ENCODE measurements at places on chromosomes 3 and 15.

DNA sequence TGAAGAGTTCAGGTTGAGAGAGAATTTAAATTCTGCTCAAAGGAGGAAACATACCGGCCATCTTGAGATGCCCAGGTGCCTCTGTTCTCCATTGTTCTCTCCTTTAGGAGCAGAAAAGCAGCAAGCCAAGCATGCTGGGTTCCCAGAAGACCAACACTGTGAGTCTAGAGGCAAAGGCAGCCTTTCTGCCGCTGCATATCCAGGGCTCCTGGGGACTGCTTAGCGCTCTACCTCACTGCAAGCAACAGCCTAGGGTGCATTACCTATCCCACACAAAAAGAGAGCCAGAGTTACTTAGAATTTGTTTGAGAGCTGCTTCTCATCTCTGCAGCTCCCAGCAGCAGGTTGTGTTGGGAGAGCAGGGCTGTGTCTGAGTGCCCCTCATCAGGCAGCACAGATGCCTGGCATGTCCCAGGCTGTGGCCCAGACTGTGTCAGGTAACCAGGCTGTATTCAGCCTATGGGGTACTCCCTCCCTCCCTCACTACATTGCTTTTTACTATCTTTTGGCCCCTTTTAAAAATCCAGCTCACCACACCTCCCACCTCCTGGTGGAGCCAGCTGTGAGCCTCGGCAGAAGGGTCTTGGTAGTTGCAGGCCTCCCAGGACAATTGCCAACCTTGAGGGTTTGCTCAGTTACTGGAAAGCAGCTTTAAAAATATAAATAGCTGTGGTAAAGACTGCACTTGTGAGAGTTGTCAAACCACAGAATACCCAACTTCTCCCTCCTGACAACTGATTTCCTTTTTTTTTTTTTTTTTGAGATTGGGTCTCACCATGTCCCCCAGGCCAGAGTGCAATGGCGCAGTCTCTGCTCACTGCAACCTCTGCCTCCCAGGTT is 30.2 kb downstream of the BCL2L10 start:
- no peak for DNase-seq

- no peak for DNase-seq
Measured at GRCh38 chr3:128294999-128295468, 141.8 kb downstream of the EEFSEC start.

- no peak for DNase-seq
Measured at GRCh38 chr3:107402214-107402613, 25.0 kb downstream of the CCDC54 start.

DNA sequence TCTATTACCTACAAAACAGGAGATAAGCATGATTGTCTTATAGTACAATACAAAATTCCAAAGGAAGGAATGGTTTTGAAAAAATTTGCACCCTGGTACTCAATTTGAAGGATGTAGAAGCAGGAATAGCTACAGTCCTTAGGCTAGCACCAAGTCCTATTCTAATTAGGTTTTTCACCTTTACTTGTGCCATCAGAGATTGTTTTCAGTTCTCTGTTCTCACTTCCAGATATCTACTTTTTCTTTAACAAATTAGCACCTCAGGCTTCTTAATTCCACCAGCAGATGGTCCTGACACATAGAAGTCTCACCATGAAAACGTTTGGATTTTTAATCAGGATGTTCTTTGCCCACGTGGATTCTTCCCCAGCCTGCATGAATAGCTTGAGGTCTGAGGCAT is 43.8 kb downstream of the IL5RA start:
- no peak for DNase-seq

- no peak for DNase-seq
Measured at GRCh38 chr3:71341721-71342120, 241.8 kb downstream of the FOXP1 start.

- DNase-seq = no peak
Measured at GRCh38 chr3:144564011-144564410, 592.4 kb downstream of the DIPK2A start.

DNA sequence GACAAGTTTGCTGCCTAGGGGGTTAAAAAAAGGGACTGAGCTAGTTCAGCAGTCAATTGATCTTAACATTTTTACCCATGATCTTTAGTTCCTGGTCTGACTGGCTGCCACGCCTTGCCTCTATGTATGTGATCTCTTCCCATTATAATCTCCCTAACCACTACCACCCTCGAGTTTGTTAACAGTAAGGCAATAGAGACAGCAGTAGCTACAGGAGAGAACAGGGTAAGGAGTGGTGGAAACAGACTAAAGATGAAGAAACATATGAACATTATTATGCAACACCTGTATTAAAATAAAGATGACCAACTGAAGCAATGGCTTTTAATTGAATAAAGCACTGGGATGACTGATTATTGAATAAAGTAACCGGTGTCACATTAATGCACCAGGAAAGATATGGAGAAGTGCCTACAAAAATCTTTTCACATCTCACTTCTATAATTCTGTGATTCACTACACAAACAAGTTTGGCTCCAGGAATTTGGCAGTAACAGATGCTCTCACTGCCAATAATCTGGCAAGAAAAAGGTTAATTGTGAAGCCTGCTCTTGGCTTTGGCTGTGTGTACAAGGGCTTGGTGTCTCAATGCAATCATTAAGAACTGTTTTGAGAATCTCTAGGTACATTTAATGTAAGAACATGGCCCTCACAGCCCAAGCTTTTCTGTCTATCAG is 95.7 kb downstream of the HHLA2 start:
- no peak for DNase-seq

DNA sequence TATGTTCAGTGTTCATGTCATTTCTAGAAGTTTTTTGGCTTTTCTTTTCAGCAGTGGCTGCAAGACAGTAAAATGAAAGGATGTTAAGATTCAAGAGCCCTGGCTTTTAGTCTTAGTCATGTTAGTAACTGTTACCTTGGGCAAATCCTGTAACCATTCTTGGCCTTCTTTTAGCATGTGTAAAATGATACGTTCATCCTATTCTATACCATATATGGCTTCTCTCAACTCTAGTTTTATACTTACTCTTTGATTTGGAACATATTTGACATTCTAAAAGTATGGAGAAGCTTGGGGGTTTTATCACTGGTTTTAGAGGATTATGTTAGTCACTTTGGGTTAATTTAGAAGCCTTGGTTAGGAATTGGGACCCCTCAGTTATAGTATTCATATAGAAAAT is 20.1 kb downstream of the GTF2E1 start:
- no peak for DNase-seq

DNA sequence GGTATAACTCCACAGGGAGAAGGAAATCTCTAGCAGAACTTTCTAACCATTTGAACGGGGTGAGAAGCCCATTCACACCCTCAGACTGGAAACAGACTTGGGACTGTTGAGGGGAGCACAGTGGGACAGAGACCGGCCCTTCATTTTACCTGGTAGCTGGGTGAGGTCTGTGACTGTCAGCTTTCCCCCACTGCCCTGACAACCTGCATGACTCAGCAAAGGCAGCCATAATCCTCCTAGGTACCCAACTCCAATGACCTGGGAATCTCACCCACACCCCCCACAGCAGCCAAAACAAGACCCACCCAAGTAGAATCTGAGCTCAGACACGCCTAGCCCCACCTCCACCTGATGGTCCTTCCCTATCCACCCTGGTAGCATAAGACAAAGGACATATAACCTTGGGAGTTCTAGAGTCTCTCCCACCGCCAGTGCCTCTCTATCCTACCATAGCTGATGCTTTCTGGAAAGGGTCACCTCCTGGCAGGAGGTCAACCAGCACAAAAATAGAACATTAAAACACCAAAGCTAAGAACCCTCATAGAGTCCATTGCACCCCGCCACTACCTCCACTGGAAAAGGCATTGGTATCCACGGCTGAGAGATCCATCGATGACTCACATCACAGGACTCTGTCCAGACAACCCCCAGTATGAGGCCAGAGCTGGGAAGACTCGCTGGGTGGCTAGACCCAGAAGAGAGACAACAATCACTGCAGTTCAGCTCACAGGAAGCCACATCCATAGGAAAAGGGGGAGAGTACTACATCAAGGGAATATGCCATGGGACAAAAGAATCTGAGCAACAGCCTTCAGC is 28.0 kb downstream of the SENP7 start:
- no peak for DNase-seq

- DNase-seq = peak; percentile 17
Measured at GRCh38 chr3:97815149-97815917, 6.5 kb upstream of the CRYBG3 start.

DNA sequence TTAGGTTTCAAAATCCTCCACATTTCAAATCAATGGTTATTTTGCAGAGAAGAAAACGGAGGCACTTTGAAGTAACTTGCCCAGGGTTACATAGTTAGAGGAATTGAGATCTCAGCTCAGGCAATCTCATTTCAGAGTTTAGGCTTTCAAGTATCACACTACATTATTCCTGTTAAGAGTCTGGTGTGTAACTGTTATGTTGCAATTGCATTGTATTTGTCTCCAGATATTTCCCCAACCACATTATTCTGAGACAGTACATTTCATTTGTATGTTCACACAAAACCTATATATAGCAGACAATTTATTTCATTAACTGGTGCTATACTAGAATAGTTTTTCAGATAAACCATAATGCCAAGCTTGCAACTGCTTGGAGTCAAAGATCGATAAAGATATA is 154.2 kb upstream of the TSPAN3 start:
- no peak for DNase-seq

DNA sequence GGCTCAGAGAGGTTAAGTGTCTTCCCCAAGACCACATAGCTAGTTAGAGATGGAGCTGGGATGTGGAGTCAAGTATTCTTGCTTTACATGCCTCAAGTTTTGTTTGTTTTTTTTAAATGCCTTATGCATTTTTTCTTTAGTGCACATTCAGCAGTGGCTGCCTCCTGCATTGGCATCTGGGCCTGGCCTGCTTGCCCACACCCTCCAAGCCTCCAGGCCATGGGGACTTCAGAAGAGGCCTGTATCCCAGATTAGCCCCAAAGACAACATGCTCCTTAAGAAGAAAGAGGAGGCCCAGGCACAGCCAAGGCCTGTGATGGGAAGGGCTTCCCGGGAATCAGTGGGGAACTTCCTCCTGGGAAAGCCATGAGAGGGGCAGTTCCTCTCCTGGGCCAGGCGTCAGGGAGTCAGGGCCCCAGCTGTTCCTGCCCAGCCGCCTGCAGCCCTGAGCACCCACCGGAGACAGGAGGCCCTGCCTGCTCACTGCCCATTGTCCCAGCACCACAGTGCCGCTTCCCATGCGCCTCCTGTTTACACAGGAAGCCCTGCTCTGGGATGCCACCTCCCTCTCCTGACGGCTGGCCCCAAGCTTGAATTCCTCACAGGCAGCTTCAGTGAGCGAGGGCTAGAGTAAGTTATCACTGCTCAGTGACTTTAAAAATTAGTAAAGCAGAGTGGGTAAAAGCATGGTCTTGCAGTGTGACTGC is 16.0 kb downstream of the FOXL2NB start:
- no peak for DNase-seq

DNA sequence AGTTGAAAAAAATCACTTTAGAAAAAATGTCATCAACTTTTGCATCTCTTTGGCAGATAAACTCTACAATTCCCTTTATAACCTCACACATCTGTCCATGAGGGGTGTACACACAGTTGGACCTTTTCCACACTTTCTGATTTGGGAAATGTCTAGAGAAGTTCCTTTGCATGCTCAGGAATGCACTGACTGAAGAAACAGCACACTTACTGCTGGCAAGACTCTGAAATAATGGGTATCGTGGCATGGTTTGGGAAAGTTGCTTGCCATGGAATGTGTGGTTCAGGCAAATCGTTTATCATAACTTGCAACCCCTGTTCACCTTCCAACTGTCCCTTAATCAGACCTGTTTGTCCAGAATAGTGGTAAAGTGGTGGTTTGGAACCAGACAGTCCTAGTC is 135.3 kb upstream of the TGFBR2 start:
- DNase-seq = no peak

GRCh38 chr15:51904931-51905330 is 66.6 kb downstream of the LEO1 start:
- DNase-seq = no peak

DNA sequence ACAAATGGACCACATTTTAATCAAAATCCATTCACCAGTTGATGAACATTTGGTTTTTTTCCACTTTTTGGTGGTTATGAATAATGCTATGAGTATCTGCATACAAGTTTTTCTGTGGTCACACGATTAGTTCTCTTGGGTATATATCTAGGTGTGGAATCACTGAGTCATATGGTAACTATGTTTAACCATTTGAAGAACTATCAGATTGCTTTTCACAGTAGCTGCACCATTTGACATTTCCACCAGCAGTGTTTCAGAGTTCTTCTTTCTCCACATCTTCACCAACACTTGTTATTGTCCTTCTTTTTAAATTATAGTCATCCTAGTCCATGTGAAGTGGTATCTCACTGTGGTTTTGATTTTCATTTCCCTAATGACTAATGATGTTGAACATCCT is 33.3 kb upstream of the ATG7 start:
- no peak for DNase-seq

DNA sequence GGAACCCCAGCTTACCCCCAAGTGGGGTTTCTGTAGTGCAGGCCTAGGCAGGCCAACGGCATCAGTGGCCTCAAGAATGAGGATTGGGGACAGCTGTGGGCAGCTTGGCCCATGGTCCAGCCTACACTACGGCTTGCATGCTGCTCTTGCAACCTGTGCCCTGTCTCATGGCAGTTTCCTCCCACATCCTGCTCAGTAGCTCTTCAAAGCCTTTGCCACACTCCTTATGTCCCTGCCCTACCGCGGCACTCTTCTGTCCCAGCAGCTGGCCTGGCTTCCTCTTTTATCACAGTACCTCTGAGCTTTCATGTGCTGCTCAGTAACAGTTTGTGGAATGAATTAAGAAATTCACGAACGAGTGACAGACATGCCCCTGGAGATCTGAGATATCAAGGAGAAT is 431.0 kb downstream of the EPHB1 start:
- DNase-seq = no peak

- no peak for DNase-seq
Measured at GRCh38 chr15:100147828-100148227, 193.9 kb downstream of the ADAMTS17 start.

DNA sequence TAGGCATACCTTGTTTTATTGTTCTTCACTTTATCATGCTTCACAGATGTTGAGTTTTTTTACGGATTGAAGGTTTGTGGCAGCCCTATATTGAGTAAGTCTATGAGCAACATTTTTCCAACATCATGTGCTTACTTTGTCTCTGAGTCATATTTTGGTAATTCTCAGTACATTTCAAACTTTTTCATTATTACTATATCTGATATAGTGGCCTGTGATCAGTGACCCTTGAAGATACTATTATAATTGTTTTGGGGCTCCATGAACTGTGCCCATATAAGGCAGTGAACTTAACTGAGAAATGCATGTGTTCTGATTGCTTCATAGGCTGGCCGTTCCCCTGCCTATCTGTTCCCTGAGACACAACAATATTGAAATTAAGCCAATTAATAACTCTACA is 42.8 kb upstream of the NSMCE3 start:
- DNase-seq = no peak

- DNase-seq = no peak
Measured at GRCh38 chr3:113794526-113794925, 44.1 kb upstream of the GRAMD1C start.

DNA sequence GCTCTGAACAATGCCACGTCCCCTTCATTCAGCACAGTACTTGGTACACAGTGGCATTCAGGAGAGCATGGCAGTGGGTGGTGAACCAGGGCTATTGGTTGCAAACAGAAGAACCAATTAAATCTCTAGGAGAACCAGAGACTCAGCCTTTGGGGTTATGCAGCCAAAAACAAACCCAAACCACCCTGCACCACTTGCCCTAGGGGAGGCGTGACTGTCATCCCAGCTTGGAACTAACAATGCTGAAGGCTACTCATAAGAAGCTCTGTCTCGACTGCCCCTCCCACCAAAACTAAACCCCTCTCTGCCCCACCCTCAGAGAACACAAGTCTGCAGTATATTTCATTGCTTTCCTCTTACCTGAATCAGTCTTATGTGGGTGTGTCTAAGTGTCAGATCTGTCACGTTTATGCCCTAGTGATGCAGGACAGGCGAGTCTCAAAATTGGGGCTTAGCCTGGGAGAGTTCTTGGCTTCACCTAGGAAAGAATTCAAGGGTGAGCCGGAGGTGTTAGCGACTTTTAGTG is 15.2 kb upstream of the KLHL40 start:
- no peak for DNase-seq

All from stimulated activated CD4-positive, alpha-beta T cell treated with anti-CD3 and anti-CD28 coated beads, TNF-alpha, amount 100 ng/mL, for 4 hours (primary cell).